T1000 (cell line): ENCODE measurements at places on chromosomes 1 and 21.

GRCh38 chr21:45615145-45615711 lies 28.3 kb upstream of the PCBP3 start:
- DNase-seq = no peak

- no peak for DNase-seq
These were observed 44.9 kb downstream of the EVA1C start for GRCh38 chr21:32457360-32457840.

GRCh38 chr1:62396871-62397270 lies 40.0 kb upstream of the USP1 start:
- no peak for DNase-seq

DNA sequence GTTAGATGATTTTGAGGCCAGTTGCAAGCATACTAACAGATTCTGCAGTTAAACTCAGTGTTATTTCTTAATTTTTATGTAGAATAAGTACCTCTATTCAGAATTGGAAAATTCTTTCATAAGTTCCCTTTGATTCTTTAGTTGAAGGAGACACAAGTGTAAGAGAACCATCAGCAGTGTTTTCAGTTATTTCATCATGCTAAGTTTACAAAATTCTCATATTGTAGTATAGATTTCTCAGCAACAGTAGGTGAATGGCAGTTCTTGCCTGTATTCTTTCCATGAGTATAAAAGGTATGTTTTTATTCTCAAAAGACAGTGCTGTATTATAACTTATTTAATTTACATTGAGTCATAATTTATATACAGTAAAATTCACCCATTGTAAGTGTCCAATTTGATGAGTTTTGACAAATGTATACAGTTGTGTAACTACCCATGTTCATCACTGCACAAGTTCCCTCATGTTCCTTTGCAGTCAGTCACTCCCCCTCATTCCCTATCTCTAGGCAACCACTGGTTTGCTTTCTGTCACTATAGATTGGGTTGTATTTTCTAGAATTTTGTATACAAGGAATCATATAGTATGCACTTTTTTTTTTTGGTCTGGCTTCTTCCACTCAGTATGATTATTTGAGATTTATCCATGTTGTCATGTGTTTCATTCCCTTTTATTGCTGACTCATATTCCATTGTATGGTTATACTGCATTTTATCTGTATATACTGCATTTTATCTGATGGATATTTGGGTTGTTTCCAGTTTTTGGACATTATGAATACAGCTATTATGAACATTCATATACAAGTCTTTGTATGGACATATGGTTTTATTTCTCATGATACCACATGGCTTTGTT lies 3.9 kb downstream of the RPS6KC1 start:
- DNase-seq = no peak

- peak; percentile 92 for DNase-seq
These were observed 17.8 kb upstream of the EPHA2 start for GRCh38 chr1:16173447-16174260.

DNA sequence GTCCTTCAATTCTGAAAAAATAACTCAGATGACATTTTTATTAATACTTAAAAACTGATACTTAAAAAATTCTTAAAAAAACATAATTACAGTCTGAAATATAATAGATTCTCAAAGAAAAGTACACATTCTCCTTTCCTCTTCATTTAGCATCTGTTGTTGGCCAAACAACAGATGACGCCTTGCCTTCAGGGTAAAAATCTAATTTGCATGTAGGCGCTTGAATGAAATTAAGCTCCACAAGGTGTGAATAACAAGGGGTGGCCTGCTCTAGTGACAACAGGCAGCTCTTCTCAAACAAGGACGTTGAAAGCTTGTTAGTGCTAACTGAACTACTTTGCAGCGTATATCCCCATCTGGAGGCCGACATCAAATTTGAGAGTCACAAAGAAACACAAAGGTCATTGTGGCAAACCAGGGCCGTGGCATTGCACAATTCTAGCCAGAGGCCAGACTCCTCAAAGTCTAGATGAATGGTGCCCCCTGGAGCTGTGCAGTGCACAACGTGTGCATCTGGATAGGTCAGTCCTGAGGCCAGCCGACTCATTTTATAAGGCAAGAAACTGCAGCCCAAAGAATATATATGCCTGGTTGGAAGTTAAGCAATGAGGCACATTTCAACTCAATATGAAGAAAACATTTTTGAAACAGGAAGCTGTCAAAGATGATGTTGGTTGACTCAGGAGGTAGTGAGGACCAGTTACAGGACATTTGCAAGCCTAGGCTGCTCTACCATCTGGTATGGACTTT lies 459.2 kb upstream of the RUNX1 start:
- DNase-seq = peak; percentile 25

- DNase-seq = no peak
These were observed 83.9 kb downstream of the TRABD2B start for GRCh38 chr1:47913225-47913823.

GRCh38 chr1:151478140-151478812 lies 19.0 kb upstream of the POGZ start:
- no peak for DNase-seq

GRCh38 chr1:169368406-169368769 lies 393 bp downstream of the BLZF1 start:
- no peak for DNase-seq

DNA sequence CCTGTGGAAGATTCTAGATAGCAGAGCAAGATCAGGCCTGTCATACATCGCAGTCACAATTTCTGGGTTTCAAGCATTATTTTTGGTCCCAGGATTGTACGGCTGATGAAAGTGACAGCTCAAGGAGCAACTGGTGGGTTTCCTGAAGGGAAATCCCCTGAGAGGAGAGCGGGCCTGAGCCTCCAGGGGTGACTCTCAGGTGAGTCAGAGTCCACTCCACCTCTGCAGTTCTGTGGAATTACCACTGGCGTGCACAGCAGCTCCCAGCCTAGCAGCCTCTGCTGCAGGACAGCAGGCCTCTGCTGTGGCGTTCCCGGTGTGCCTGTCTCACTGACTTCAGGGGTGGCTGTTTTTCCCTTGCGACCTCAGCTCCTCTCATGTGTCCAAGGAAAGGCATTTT lies 24.4 kb downstream of the SLC66A1 start:
- peak; percentile 30 for DNase-seq

DNA sequence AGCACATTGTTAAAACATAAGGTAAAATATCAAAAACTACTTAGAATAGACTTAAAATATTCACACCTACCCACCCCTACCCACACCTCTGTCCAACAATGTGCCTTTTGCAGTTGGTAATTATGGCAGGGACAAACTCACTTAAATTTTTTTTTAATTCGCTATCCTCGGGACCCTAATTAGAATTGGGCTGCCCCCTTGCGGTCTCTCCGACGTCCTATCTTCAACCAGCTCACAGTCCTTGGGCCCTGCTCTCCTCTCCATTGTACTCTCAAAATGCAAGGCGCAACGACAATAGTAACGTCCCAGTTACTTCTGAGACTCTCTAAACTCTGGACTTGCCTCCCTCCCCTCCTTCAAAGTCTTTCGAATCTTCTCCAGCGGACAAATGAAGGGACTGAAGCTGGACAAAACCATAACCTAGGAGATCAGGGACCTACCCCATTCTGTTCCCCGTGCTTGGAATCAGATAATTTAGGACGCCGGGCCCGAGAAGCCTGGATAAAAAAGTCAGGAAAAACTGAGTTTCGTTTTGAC lies 1.1 kb upstream of the CIART start:
- peak; percentile 43 for DNase-seq

DNA sequence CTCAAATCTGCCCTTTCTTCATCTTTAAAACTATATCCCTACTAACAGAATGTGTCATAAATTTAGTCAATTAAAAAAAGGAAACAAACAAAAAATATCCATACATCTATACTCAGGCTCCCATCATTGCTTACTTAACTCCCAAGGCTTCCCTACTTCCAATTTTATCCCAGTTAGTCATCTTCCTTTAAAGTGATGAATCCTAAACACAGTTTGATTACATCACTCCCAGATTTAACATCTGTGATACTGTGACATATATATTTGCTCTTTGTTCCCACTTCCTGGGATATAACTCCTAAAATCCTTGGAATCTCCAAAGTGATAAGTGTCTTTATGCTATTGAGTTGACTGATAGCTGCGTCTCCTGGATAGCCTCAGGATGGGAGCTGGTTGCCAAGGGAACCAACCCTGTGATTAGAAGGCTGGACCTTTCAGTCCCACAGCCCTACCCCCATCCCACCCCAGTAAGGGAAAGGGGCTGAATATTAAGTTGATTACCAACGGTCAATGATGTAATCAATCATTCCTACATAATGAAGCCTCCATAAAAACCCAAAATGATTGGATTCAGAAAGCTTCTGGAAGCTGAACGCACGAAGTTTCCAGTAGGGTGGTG lies 21.6 kb downstream of the GLMN start:
- no peak for DNase-seq

DNA sequence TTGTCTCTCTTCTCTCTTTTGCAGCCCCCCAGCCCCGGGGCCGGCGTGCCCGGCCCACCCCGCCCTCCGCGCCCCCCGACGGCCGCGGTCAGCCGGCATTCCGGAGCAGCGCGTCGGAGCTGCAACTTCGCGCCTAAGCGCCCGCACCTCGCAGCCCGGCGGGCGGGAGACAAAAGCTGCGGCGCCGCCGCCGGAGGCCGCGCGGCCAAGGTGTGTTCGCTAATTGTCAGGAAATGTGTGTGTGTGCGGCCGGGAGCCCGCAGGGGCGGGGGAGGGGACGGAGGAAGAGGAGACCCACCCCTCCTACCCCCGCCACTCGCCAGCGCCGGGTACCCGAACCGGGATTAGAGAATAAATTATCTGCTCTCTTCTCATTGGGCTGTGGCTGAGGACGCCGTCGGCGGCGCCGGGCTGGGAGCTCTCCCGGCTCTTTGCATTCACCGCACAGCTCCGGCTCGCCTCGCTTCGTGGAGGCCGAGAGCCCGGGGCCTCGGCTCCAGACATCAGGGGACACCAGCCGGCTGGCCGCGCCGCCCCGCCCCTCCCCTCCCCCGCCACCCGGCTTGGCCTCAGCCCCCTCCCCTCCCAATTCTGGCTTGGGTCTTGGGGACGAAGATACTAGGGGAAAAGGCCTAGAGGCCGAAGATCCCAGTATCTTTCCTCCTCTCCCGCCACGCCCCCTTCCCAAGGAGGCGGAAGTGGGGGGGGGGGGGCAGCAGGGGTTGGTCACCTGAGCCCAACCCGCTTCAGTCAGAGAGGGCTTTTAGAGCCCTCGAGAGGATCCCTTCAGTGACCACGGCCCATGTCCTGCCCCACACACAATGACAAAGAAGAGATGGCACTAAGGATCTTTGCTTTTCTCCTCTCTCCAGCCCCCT lies 1.3 kb upstream of the BLACAT1 start:
- no peak for DNase-seq

GRCh38 chr1:67755619-67756018 lies 70.6 kb downstream of the GADD45A start:
- no peak for DNase-seq

DNA sequence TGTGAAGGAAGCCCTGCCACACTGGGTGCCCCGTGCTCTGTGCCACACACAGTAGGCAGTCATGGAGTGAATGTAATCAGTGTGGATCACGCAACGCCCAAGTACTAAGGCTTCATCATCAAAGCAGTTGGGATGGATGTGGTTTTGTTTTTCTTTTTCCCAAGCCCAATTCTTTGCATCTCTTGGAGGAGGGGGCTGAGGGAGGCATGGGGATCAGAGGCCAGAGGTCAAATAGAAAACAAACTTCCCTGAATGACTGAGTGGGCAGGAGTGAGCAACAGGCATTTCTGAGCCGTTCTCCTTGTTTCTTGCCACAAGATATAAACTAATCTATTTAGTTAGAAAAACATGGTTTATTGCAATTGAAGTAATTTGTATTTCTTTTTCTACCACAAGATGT lies 85.3 kb downstream of the TRABD2B start:
- DNase-seq = no peak

DNA sequence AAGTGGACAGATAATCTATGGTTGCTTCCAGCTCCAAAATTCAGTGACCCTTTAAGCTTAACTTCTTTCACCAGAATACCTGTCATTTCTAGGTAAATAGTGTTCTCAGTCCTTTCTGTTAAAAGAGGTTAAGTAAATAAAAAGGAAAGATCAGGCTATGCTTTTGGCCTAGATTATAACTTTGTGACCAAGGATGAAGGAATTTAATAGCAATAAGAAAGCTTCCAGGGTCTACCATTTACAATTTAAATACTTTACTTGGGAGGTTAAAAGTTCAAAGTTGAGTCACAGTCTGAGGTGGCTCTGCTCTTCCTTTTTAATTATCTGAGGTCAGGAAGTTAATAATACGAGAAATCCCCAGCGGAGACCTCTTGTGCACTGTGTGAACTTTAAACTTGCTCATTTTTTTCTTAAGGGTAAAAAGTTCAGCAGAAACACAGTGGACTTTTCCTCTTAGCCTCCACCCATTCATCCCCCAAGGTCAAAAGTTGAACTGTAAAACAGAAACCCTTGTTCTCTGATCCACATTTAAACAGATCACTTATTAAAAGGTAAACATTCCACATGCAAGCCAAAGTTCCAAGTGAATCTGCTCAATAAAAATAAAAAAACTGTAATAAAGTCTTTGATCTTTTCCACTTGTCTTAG lies 187.1 kb downstream of the NRIP1 start:
- peak; percentile 10 for DNase-seq

- no peak for DNase-seq
These were observed 2.5 kb downstream of the WDR26 start for GRCh38 chr1:224432146-224432545.

DNA sequence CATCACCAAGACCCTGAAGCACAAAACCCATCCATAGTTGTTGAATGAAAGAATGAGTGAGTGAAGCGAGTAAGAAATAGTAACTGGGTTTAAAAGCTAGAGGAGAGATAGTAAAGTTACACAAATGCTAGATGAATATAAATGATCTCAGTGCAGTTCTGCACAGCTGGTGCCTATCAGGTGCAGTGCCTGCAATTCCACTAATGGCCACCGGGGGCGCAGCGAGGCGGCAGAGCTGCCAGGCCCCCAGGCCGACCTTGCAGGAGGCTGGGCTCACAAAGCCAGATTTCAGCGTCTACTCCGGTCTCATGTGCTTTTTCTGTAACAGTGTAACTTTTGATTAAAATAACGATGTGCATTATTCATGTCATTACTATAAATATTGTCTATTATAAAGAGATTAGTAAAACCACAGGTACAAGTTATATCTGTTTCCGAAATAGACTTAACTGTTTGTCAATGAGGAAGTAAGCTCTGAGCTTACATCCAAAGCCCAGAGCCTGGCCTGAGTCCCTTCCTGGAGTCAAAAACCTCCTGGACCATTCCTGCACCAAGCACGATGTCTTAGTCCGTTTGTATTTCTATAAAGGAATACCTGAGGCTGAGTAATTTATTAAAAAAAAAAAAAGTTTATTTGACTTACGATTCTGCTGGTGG lies 477.6 kb downstream of the NPHP4 start:
- peak; percentile 16 for DNase-seq

DNA sequence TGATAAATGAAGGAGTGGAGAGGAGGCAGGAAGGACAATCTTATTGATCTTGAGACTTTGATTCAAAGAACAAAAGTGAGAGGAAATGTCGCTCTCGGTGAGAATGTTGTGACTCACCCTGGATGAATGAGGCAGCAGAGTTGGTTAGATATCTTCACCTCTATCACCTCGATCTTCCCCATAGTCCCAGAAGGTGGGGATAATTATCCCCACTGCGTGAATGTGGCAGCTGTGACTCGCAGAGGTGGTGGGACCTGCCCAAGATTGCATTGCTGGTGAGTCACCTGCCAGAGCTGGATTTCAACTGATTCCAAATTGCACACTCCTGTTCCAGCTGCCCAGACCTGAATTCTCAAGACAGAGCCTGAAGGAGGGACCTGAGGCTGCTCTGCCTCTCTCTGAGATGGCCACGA lies 105.0 kb downstream of the MATN1 start:
- no peak for DNase-seq
